ENCODE measurements at places on chromosomes 1 and 21.

DNA sequence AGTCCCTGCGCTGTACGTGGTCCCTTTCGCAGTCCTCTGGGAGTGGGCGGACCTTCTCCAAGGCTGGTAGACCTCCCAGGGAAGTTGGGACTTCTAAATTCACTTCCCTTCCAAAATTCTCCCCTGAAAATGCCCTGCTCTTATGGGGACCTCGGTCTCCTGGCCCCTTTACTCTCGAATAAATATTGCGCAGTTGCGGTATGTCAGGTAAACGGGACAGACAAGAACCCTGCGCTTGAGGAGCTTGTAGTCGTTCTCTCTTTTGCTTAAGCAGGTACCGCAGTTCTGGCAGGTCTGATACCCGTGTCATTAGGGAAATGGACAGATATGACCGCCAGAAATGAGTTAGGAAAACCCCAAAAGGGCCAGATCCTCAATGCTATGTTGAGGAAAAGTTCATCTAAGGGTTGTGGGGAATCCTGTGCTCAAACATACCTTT is 561 bp downstream of the KIF2C start:
- no peak for DNase-seq

DNA sequence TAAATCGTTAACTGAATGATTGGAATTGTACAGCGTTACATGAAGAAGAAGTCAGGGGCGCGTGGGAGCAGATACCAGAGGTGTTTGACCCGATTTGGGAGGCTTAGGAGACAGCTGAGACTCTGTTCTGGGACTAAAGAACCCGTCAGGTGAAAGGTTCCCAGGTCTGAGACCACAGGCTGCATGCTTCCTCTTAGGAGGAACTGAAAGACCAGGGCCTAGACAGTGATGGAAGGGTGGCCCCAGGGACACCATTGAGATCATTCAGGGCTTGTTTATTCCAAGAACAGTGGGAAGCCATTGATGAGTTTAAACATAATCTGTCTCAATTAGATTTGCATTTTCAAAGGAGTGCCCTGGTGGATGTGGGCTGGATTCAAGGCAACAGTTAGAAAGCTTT is 904 bp downstream of the KLF17 start:
- DNase-seq, result no peak

DNA sequence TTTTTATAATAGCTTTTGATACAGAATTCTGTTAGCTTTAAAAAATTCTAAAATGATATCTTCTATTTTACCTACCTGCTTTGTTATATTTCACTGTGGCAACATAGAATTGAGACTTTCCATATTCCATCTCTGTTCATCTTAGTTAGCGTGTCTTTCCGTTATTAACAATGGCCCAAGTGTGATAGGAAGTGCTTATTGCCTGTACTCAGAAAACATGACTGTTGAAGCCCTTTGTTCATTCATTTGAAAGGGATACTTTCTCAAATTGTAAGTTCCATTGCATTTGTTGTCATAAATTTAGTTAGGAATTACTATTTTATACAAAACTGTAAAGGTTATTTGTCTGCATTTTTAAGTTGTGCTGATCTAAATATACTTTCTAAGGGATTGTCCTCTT is 73.1 kb downstream of the LAMC1 start:
- DNase-seq, result no peak

GRCh38 chr1:41320895-41321676 is 40.1 kb upstream of the FOXO6 start:
- no peak for DNase-seq

DNA sequence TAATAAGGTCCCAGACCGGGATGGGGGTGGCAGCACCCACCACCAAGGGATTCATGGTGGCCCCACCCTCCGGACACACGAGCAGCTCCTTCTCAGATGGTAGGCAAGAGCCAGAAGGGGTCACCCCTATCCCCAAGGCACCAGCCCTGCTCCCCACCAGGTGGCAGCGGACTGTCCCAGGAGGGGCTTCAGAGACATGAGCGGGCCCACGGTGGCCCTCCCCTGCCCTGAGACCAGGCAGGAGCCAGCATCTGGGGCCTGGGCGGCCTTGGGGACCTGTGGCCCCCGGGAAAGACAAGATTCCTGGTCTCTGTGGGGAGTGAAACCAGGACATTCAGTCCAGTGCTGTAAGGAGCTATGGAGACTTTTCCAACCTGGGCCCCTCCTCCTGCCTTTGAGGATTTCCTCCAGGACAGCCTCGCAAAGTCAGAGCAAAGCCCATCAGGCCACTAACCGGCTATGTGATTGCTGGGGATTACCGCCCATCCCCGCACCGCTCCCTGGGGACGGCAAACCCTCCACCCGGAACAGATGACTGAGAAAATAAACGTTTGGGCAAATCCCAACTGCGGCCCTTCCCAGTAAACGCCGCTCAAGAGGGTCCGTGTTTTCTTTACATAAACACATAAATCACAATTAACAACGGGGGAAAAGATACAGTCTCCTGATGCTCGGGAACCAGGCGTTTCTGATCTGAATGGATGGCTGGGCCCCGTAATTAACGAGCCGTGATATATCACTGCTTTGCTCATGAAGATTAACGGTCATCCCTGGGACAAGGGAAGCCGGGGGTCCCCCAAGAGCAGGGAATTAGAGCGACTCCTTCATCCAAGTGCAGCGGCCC is 50.9 kb upstream of the ARHGEF16 start:
- DNase-seq, result no peak

DNA sequence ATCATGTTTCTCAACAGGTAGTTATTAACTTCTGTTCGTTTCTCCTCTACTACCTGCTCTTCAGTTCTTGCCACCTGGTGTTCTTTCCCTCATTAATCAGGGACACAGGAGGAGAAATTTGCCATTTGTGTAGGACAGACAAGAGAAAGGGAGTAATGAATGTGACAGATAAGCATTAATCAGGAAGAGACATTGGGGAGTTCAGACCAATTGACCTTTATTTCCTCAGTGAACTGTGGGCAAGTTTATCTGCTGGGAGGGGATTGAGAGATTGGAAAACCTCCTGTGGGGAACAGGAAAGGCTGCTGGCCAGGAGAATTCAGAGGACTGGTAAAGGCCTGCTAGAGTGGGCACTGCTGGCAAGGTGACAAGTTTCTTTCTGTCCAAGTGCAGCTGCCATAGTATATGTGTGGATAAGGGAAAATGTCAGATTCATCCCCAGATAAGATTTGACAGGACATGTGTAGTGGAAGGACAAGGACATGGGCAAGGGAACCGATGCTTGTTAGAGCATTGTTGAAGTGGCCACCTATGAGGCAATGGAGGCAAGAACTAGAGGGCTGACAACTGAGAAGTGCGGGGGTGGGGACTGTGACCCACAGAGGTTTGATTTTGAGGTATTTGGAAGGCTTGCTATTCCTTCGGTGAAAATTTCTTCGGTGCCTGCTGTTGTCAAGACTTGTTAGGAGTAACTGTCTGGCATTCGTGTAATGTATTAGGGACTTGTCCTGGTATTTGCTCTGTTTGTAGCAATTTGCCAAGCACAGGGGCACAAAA is 12.6 kb downstream of the SZT2 start:
- no peak for DNase-seq

DNA sequence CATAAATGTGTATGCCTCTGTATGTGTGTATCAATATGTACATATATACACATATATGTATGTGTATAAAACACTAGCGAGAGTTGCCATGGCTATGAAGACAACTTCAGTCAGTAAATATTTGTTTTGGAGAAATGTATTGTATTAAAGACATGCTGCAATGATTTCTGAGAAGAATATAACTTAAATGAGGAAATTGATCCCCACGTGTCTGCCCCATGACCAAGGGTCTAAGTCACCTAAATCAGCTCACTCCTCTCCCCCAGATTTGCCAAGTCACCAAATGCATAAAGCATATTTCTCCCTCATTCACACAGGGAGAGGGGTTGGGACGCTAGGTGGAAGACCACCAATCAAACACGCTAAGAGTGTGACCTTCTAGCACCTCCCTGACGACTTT is 58.3 kb upstream of the LYST start:
- no peak for DNase-seq

GRCh38 chr1:5597991-5598823 is 394.0 kb downstream of the NPHP4 start:
- DNase-seq, result no peak

GRCh38 chr1:7781923-7782495 is 2.1 kb upstream of the PER3 start:
- no peak for DNase-seq

DNA sequence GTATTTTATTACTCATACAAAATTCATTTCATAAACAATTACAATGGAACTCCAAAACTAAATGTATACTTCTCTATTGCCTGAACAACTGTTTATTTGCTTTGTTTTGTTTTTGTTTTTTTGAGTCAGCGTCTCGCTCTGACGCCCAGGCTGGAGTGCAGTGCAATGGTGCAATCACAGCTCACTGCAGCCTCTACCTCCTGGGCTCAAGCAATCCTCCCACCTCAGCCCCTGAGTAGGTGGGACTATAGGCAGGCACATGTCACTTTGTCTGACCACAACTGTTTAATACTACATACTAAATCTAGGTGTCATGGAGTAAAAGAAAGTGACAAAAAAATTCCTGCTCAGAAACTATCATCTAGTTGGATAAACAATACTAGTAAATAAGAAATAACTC is 49.3 kb downstream of the RAB3GAP2 start:
- no peak for DNase-seq

DNA sequence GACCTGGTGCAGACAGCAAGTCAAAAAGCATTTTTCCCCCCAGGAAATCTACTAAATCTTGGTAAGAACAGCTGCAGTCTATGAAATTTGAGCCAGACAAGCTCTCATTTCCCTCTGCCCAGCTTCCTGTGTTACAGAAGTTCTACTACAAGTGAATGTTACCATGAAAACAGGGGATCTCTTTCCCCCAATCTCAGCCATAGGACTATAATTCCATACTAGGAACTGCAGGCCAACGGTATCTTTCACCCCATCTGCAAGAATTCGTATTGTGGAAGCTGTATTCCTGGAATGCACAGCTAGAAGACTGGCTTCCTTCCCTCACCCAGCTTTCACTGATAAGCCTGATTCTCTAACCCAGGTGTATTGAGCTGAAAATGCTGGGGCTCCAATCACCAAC is 1655.4 kb downstream of the BRINP3 start:
- DNase-seq, result no peak

DNA sequence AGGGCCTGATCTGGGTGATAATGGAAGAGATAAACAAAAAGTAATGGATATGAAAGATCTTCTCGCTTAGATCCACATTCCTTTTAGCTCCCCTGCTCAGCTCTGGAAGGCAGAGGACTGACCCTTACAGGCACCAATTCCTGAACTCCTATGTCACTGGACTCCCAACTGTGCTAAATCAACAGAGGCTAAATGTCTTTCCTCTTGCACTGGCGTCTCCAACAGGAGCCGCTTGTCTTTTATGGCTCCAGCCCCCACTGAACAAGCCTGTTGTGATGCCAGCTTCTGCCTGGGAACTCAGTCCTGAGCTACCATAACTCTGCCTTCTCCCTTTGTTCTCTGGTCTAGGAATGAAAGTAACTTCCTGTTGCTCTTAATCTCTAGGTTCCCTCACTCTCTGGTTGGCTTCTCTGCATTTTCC is 142.1 kb upstream of the COL11A1 start:
- DNase-seq, result no peak

DNA sequence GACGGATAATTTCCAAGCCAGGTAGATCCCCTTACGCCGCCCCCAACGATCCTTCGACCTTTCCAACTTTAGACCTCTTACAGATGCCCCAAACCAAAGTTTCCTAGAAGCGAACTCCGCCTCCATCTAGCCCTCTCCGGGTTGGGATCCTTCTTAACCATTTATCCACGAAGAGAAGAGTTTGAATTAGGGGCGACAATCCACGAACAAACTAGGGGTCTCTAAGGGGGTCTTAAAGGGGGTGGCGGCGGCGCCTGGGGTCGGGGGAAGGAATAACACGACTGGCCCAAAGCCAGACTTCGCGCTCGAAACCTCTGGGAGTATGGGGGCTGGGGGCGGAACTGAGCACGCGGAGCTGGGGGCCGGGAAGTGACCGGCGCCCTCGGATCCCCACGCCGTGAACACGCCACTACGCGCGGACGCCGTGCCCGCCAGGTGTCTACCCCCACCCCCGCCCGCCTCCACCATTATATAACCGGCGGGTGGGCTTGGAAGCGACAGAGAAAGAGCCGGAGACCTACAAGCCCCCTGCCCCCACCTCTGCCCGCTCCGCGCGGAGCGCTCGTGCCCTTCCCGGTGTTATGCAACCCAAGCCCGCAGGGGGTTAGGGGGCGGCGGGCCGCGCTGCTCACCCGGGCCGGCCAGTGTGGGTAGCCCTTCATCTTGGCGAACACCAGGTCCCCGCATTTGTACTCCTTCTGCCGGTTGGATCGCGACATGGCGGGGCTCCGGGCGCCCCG is 594 bp downstream of the HDGF start:
- no peak for DNase-seq

DNA sequence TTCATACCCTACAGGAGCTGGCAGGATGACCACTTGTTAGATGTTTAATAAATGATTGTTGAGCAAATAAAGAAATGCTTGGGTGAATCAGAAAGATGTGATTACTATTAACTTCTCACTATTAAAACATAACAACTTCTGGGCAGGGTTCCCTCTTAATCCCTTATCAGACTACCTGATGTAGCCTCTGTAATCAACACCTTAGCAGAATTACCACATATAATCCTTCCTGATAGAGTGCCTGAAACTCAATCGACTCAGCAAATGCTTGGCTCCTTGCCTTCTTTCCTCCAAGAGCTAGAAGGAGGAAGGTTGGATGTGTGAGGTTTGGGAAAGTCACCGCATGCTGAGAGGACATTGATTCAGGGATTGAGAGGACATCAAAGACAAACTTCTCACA is 34.8 kb upstream of the DSCAM start:
- no peak for DNase-seq

All from cortex of kidney (tissue), 1 donor.